ENCODE measurements at places on chromosomes 5 and 9.

GRCh38 chr9:126678989-126679388 lies 65.3 kb downstream of the LMX1B start:
- DNase-seq: no peak

GRCh38 chr9:102106439-102106838 lies 368.0 kb upstream of the GRIN3A start:
- no peak for DNase-seq

GRCh38 chr5:53478411-53479044 lies 1.9 kb upstream of the FST start:
- DNase-seq: no peak

DNA sequence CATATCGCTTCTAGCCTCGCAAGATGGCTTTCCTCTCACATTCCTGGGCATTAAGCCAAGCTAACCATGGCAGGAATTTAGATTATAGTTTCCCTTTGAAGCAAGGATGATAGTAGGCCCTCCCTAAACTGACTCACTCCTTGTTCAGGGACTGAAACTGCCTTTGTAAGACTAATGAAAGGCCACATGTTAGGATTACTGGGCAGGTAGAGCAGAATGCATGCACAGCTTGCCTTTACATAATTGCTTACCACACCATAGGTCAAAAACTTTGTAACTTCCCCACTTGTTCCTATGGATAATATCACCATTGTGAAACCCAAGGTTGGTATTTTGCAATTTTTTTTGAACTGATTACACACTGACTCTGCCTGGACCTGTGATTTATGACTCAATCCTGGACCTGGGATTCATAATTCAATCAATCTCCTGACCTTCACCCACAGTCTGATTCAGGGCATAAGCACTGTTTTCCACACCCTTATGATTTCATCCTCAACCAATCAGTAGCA lies 41.0 kb upstream of the PRDM9 start:
- DNase-seq: no peak

GRCh38 chr9:35436933-35437332 lies 53.0 kb upstream of the RUSC2 start:
- no peak for DNase-seq

Data from stimulated activated CD8-positive, alpha-beta memory T cell treated with anti-CD3 and anti-CD28 coated beads, Interleukin-2, amount 100 ng/mL, for 1 hour (primary cell).